ENCODE measurements at places on chromosomes 6 and 20. TPM values are rescaled to one million over a fixed set of nuclear protein-coding genes. Genes with fewer than 3 reads are reported as not detected.

DNA sequence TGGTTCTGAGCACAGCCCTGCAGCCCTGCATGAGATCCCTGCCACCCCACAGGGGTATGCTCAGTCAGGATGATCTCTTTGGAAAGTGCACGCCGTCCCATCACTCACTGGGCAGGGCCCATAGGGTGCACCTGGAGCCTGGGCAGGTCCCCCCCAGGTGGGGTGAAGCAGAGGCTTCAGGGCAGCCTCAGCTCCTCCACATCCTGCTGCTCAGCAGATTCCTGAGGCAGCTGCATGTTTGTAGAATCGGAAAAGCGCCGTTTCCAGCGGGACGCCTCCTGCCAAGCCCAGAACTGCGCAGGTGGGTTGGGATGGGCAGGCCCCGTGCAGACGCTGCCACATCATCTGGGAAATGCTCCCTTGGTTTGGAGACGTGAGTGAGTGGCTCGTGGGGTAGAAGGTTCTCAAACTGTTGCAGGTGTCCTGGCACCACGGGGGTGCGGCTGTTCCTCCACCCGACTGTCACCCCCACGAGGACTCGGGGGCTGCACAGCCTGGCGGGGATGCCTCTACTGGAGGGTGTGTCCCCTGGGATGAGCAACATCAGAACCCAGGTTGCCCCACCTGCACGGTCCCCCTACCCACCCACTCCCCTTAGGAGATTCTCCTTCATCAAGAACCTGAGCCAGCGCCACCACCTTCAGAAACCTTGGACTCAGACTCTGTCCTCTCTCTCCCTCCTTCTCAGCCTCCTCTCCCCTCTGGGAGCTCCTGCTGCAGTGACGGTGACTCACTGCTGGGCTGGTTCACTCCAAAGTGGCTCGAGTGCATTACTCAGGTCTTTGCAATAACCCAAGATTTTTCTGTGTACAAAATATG, 334.1 kb downstream of the TAF4 start:
- peaks cover 6% of the 10 kb centered on the region for H3K27me3 ChIP-seq
- H3K4me3 ChIP-seq: no peak overlapping the region
- H3K36me3 ChIP-seq: no peaks in the 10 kb centered on the region
- H3K4me1 ChIP-seq: no peaks in the 10 kb centered on the region
- peak; percentile 72 for DNase-seq

DNA sequence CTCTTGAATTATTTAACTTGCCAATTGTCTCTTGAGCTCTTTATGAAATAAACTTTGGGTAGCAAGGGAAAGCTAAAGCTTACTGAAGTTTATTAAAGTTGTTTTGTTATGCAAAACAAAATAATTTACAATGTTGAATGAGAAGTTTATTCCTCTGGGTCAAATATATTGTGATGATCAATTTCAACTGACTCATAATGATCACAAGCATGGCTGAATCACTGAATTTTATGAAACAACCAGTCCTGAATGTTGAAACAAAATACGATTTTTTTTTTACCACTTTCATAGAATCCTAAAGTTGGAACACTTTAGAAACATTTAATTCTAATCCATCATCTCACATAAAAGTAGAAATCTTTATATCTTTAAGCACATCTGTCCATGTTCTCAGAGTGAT, 110.3 kb downstream of the RWDD2A start:
- no peak overlapping the region for H3K4me3 ChIP-seq
- DNase-seq: peak; percentile 36
- H3K27me3 ChIP-seq: no peaks in the 10 kb centered on the region
- H3K27ac ChIP-seq: no peak overlapping the region
- H3K36me3 ChIP-seq: no peaks in the 10 kb centered on the region
- H3K4me1 ChIP-seq: peaks cover 3% of the 10 kb centered on the region

DNA sequence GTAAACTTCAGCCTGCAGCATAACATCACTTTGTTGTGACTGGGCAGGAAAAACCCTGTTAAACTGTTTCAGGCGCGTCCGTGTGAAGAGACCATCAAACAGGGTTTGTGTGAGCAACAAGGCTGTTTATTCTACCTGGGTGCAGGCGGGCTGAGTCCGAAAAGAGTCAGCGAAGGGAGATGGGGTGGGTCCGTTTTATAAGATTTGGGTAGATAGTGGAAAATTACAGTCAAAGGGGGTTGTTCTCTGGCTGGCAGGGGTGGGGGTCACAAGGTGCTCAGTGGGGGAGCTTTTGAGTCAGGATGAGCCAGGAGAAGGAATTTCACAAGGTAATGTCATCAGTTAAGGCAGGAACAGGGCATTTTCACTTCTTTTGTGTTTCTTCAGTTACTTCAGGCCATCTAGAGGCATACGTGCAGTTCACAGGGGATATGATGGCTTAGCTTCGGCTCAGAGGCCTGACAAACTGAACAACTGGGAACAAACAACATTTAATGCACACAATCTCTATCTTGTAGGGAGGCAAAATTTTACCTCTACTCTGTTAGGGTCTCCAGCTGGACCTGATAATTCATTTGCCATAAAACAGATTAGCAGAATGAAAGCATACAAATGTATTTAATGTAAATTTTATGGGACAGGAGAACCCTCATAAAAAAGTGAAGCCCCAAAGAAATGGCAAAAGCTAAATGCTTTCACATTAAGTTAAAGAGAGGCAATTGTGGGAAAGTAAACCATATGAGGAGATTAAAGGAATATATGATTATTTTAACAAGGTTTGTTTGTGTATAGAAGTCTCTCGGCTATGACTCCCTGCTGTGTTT, 58.3 kb upstream of the HFE start:
- no peaks in the 10 kb centered on the region for H3K27me3 ChIP-seq
- peaks cover 4% of the 10 kb centered on the region for H3K4me1 ChIP-seq
- no peaks in the 10 kb centered on the region for H3K36me3 ChIP-seq
- no peak overlapping the region for H3K4me3 ChIP-seq

- peaks cover 10% of the 10 kb centered on the region for H3K4me1 ChIP-seq
- H3K36me3 ChIP-seq: peaks cover 2% of the 10 kb centered on the region
- no peaks in the 10 kb centered on the region for H3K27me3 ChIP-seq
- H3K4me3 ChIP-seq: no peak overlapping the region
- DNase-seq: no peak
- H3K27ac ChIP-seq: no peak overlapping the region
Measured at GRCh38 chr6:166952567-166953486, 3.5 kb downstream of the RNASET2 start.

Gene GPR6
- not detected for total RNA-seq

GRCh38 chr6:39061588-39061987, 13.0 kb downstream of the GLP1R start:
- H3K4me1 ChIP-seq: no peaks in the 10 kb centered on the region
- H3K27me3 ChIP-seq: peaks cover 15% of the 10 kb centered on the region

Gene EPM2A
- 3.9 TPM for total RNA-seq

Gene SPATA25
- total RNA-seq: not detected

DNA sequence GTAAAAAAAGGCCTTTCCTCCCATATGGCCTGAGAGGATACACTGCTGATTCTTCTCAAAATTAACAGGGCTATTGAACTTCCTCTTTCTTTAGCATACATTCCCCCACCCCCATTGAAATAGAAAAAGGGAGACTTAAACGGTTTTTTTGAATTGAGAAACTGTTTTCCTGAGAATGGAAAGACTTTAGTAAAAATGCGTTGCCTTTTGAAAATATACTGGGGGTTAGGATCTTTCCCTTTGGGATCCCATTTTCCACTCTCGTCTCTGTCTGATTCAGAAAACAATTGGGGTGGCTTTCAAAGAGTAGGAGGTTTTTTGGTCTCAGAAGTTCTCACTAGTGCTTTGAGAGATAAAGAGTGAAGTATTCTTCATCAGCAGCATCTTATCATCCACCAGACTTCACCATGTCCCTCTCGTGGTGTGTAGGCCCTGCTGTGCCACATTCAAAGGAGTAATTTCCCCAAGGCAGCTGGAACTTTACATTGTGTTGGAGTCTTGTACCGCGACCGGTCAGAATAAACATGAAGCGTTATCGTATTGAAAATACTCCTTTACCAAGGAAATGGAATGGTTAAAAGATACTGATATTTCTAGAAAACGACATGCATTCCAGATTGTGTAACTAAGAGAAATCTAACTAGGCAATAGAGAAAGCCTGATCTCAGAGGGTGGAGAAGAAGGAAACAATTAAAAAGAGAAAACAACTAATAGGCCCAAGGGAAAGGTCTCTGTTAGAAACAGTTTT, 10.6 kb downstream of the MYB start:
- no peak overlapping the region for H3K4me3 ChIP-seq
- H3K4me1 ChIP-seq: no peaks in the 10 kb centered on the region
- DNase-seq: no peak
- H3K27ac ChIP-seq: no peak overlapping the region

Gene IER3
- 65.8 TPM for total RNA-seq

- no peaks in the 10 kb centered on the region for H3K27me3 ChIP-seq
- DNase-seq: peak; percentile 79
- H3K27ac ChIP-seq: no peak overlapping the region
- H3K36me3 ChIP-seq: 0 out of 2 replicates have a peak, but pooled peaks cover 3% of the 10 kb centered on the region
- H3K4me1 ChIP-seq: no peaks in the 10 kb centered on the region
- no peak overlapping the region for H3K4me3 ChIP-seq
Measured at GRCh38 chr6:106223300-106223930, 102.1 kb downstream of the ATG5 start.

Gene SEMG1
- total RNA-seq: not detected

Gene C6orf58
- not detected for total RNA-seq

- H3K4me3 ChIP-seq: no peak overlapping the region
- no peaks in the 10 kb centered on the region for H3K4me1 ChIP-seq
- no peak for DNase-seq
- H3K27ac ChIP-seq: no peak overlapping the region
- peaks cover 12% of the 10 kb centered on the region for H3K27me3 ChIP-seq
- H3K36me3 ChIP-seq: no peaks in the 10 kb centered on the region
Measured at GRCh38 chr6:11514672-11515071, 22.9 kb upstream of the TMEM170B start.

Gene GRM4
- not detected for total RNA-seq

- H3K4me1 ChIP-seq: no peaks in the 10 kb centered on the region
- no peak overlapping the region for H3K27ac ChIP-seq
- DNase-seq: no peak
- H3K4me3 ChIP-seq: no peak overlapping the region
Measured at GRCh38 chr6:15523679-15524630, 138.9 kb downstream of the DTNBP1 start.

DNA sequence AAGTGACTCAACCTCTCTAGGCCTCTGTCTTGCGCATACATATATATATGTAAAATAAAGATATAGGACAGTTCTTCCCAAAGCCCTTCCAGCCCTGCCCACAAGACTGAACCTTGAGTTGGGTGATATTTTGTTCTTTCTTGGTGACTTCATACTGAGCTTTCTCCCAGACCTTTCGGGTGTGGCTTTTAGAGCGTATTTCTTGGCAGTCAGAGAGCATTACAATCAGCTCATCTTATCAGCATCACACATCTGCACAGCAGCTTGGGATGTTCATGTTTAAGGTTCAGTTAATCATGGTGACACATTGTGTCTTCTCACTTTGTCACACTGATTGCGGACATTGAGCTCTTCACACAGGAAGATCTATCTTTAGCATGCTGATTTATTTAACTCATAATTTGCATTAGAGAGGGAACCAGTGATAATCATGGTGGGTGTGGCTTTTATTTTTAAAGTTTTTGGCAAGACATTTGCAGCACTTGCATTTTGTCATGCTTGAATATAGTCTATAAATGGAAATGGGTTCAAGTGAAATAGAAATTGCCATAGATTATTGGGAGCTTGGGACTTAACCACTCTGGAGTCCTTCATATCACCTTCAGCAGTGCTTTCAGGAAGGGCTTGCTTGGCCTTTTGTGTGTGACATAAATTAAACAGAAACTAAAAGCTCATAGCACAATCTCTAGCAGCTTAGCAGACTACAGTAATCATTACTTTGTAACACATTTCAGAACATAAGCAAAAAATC, 8.3 kb downstream of the KIF3B start:
- no peaks in the 10 kb centered on the region for H3K4me1 ChIP-seq
- H3K4me3 ChIP-seq: no peak overlapping the region
- H3K27ac ChIP-seq: no peak overlapping the region
- H3K36me3 ChIP-seq: peaks cover 2% of the 10 kb centered on the region
- H3K27me3 ChIP-seq: no peaks in the 10 kb centered on the region

DNA sequence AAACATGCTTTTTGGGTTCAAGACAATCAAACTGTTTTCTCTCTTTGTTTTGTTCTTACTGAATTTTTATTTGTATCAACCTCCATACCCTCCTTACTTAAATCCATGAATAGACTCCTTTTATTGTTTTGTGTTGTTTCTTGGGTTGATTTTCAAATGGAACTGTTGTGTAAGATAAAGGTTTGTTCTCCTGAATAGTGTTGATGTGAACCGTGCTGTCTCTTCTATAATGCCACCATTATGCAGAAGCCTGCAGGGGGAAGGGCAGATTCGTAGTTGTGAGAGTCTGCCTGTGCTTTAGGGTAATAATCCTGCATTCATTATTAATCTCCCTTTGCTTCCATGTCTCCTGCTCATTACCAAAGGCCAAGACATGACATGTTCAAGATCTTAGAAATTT, 105.9 kb downstream of the CDKAL1 start:
- no peak overlapping the region for H3K27ac ChIP-seq
- no peaks in the 10 kb centered on the region for H3K27me3 ChIP-seq
- no peak for DNase-seq

Gene COL9A3
- total RNA-seq: 0.28 TPM

Measured in IMR-90 (cell line).